ENCODE measurements at places on chromosomes 12 and 14.

DNA sequence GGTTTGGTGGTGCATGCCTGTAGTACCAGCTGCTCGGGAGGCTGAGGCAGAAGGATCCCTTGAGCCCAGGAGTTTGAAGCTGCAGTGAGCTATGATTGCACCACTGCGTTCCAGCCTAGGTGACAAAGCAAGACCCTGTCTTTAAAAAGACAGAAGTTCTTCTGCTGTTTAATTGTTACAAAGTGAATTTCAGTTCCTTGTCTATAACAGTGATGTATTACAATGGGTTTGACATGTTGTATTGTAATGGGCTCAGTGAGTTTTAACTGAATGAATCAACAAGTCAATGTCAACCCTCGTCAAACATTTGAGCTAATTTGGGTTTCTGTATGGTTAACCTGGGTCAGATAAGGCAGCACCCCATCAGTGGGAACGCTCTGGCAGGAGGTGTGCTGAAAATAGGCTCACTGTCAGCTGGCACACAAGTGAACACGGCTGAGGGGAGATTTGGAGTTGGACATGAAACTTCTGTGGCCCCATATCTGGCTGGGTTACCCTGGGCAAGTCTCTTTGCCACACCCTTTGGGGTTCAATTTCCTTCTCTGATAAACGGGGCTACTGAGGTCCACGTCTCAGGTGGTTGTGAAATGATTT, 14.0 kb upstream of the TRPV4 start:
- DNase-seq, result no peak

- no peak for DNase-seq
Observed at GRCh38 chr14:69355154-69355597, 42.9 kb downstream of the ERH start.

DNA sequence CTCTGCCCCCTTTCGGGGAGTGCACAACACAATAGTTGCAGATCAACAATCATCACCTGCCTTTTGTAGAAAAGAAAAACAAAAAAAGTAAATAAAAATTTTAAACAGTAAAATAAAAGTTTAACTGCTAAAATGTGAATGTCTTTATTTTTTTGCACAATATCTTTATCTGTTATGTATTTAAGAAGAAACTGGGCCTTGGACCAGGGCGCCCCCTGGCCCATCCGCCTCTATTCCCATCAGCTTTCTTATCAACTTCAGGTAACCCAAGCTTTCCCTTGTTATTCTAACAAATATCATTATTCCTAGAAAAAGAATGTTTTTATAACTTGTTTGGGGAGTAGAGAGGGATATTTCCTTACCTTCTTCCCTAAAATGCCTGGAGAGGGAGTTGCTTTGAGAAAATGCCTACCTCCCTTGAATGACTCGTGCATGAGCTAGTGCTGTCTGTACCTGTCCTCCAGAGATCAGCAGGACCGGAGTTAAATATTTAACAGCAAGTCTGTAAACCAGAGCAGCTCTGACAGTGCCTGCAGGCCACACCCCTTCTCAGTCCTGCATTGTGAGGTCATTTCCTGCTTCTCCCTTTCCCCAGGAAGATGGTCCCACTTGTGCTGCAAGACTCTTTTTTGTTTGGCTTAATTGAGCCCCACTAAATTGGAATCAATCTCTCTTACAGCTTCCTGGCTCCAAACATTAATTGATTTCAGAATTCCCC, 192.8 kb upstream of the RGS6 start:
- peak; percentile 50 for DNase-seq

DNA sequence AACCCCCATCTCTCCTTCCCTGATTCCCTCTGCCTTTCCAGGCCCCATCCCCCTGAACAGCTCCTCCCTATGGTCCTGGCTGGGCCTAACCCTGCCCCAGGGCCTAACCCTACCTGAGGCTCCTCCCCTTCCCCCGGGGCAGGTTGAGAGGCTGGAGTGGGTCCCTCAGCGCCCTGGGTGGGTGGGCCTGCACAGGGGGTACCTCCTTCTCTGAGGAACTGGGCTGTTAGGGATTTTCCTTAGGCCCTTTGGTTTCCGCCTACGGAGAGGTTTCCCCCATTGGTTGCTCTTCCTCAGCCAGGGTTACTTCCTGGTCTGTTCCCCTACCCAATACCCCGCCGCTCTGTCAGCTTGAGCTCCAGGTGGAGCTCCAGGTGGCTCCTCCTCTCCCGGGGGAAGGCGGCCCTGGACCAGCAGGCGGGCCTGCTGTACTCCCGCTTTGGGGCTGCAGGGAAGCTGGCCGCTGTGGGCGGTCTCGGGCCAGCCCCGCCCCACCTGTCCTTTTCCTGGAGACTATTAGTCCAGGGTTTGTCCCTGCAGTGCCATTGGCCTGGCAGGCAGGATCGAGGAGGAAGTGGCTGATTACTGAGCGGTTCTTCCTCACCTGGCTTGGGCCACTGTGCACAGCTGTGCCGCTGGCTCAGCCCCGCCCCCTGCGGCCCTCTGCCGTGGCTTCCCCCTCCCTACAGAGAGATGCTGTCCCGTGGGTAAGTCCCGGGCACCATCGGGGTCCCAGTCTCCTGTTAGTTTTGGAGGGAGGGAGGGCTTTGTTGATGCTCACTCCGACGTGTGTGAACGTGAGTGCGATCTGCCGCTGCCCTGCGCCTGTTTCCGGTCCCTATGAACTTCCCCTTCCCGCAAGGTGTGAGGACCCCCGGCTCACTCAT, 2.5 kb downstream of the C12orf57 start:
- no peak for DNase-seq

GRCh38 chr14:90903101-90903500, 86.9 kb upstream of the TTC7B start:
- DNase-seq, result peak; percentile 62

GRCh38 chr14:24710403-24711112, 76.6 kb upstream of the GZMB start:
- DNase-seq, result peak; percentile 56

GRCh38 chr12:94706250-94706661, 55.9 kb upstream of the TMCC3 start:
- no peak for DNase-seq

- DNase-seq, result peak; percentile 61
Observed at GRCh38 chr12:2974560-2974971, 15.4 kb downstream of the TEAD4 start.

DNA sequence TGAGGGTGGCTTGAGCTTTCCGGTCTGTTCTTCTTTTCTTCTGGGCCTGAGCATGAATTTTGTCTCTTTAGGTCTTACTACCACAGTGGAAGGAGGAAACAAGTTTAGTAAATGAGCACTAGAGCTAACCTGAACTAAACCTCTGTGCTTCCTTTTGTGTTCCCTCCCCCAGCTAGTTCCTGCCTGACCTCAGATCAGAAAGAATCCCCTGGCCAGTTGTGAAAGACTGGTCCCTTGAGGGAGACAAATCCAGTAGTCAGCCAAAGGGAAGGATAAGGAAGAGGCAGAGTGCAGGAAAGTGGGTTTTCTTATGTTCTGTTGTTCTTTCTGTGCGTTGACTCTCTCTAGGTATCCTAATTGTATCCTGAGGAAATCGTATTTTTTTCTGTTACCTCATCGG, 17.5 kb downstream of the ZNF664 start:
- DNase-seq, result peak; percentile 55

DNA sequence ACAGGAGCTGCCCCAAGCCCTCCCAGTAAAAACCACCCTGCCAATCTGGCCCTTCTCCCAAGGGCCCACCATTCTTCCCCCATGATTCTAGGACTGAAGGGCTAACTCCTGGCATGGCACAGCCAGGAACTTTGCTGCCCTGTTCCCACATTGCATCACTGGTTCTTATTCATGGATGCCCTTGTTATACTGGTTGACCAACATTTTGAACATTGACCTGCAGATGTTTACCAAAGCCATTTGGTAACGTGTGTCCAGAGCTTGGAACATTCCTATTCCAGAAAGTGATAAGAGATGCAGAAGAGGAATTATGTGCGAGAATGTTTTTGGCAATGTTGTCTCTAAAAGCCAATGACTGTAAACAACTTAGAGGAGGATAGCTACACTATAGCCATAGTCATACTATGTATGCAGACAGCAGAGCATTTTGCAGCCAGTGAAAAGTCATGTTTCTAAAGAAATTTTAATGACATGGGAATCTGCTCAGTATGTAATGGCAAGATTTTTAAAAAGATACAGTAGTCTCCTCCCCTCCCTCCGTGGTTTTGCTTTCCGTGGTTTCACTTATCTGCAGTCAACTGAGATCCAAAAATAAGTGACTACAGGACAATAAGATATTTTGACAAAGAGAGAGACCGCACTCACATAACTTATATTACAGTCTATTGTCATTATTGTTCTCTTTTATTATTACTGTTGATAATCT, 108.8 kb downstream of the DAAM1 start:
- DNase-seq, result peak; percentile 52

DNA sequence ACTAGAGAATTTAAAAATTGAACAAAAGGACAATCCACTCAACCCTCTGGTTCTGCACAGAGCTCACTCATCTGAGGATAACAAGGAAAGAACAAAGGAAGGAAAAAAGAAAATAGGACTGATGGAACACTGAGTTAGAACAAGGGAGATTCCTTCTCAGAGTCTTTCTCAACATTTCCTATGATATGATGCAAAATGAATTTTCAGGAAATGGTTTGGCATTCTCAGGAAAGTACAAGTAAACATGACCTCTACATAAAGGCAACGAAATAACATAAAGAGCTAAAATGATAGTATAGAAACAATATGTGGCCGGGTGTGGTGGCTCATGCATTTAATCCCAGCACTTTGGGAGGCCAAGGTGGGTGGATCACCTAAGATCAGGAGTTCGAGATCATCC, 135.8 kb downstream of the ITPR2 start:
- DNase-seq, result no peak

DNA sequence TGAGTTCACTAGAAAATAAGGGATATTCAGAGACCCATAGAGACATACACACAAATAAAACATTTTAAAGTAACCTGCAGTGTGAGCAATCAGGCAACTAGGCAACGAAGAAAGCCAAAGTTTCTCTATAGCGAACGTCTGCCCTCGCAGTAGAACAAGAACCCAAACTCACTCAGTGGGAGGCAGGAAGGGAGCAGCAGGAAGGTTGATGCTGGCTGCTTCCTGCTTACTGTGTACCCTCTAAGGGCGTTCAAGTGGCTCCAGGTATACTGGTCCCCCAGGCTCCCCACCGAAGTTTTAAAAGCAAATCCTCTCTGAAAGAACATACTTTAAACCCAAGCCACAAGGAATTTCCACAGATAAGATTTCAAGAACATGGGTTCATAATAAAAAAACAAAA, 249.3 kb downstream of the FOXN3 start:
- no peak for DNase-seq

GRCh38 chr12:48882315-48882687, 16.6 kb upstream of the RND1 start:
- peak; percentile 76 for DNase-seq

- peak; percentile 79 for DNase-seq
Observed at GRCh38 chr12:83016218-83016835, 329.6 kb downstream of the TMTC2 start.

DNA sequence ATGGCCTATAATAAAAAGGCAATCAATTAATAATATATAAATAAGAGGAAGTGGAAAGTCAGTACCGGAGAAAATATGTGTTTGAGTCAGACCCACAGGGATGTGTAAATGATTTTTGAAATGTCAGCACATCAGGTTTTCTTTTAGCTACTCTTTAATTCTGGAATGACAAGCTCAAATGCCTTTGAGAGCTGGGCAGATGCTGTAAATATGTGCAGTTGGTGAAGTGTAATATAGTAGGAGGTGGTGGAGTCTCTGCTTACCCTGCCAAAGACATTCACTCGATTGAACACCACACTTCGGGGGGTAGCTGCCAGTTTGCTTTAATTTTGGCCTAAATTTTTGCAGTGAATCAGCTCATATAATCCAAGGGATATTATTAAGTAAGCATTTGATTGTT, 93.0 kb downstream of the PLEKHA5 start:
- peak; percentile 27 for DNase-seq

DNA sequence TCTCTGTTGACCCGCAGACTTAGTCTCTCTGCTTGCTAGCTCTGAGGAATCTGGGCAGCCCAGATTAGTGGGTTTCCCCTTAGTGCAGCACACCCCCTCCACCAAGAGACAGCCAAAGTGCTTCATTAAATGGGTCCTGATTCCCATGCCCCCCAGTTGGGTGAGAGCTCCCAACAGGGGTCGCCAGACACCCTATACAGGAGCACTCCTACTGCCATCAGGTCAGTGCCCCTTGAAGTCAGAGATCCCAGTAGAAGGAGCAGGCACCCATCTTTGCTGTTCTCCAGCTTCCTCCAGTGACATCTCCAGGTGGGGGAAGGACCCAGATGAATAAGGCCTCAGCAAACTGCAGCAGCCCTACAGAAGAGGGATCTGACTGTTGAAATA, 36.7 kb upstream of the C14orf132 start:
- DNase-seq, result no peak

- no peak for DNase-seq
Observed at GRCh38 chr12:92657770-92658169, 45.0 kb upstream of the PLEKHG7 start.

GRCh38 chr12:87953256-87953860, 75.8 kb downstream of the C12orf50 start:
- DNase-seq, result peak; percentile 24

- DNase-seq, result peak; percentile 85
Observed at GRCh38 chr12:106309671-106310505, 7.4 kb downstream of the TCP11L2 start.

DNA sequence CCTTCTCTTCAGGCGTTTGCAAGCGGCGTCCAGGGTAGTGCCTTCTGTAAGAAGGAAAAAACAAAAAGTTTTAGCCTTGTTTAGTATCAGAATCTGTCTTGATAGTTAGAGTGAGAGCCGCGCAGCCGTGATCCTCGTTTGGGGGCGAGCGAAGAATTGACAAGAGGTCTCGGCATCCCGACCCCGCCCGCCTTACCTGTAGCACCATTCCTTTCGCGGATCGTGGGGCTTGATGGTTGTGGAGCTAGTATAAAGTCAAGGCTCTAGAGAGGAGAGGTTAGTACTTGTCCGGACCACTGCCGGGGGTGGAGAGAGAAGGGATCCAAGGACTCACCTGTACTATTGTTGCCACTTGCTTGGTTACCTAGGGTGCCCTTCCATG, 494 bp downstream of the TMTC3 start:
- DNase-seq, result peak; percentile 7

DNA sequence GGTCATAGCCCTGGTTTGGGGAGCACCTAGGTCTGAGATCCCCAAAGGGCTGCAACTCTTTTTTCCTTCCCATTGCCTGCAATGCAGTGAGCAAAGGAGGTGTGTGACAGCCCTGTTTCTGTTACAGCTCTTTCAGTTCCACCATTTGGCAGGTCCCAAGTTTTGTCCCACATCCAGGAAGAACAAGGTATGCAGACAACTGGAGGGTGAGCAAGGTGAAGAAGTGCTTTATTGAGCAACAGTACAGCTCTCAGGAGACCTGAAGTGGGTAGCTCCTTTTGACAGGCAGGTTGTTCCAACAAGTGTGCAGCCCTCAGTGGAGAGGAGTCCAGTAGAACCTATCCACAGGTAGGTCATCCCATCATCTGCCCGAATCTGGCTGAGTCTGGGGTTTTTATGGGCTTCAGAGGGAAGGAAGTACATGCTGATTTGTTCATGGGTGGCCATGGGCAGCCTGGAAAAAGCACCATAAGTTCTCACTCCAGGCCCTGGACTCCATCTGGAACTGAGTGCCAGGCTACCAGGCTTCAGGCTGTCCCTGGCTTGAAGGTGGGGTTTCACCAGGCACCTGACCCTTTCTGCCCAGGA, 62.8 kb upstream of the NAV3 start:
- no peak for DNase-seq
